GM10248 (cell line): ENCODE measurements at places on chromosomes 11 and 22.

DNA sequence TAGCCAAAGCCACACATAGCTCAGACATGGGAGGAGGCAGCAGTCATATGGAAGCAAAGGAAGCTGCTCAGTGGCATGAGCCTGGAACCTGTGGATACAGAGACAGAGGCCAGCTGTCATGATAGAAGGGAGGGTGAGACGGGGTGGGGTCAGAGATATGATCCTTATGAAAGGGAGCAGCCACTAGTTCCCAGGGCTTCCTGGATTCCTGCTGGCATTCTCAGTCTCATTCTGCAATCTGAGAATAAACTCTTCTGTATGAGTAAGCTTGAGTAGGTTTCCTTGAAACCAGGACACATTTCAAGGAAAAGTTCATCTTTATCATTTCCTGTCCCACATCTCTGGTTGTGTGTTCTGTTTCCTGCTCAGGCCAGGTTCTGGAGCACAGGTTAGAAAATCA lies 220.2 kb upstream of the SNX19 start:
- no peak for DNase-seq

DNA sequence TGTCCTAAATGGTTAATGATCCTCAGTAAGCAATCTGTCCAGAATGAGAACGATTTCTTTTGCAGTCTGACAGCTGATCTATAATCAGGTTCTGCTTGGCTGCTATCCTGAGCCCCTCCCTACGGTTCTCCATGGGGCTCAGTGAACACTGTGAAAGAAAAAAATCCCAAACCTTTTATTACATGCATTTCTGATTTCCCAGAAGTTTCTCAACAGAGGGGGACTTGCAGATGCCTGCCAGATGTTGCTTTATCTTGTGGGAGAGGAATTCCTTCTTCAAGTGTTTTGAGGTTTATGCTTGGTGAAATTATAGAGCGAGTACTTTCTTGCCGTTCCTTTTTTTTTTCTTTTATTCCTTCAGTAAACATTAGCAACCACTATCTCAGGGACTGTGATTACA lies 531.9 kb upstream of the ISX start:
- no peak for DNase-seq

- DNase-seq, result no peak
These were observed 900.7 kb downstream of the JRKL start for GRCh38 chr11:97290464-97291041.

DNA sequence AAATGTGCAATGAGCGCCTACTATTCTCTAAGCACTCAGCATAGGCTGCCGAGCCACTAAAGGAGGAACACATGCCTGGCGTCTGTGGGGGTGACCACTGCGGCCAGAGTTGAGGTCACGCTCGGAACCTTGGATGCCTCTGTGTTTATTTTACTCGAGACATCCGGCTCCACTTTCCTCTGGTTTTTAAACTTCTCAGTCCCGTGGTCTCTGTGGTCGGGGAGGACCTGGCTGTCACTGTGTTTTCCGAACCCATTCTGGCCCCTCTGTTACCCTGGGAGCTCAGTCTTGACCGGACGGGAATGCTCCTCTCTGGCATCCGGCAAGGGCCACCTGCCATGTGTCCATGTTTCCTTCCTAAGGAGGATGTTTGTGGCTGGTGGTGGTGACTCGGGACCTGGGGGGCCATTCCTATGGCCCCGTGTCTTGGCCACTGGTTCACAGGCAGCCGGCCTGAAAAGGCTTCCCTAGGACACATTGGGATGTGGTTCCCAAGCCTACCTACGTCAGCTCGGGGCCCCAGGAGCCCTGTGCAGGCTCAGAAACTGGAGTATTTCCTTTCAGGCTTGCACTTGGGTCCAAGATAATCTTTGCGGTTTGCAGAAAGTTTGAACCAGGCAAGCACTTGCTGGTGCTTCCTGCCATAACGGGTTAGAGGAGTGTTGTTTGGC lies 46.7 kb upstream of the PARVG start:
- DNase-seq, result no peak

- no peak for DNase-seq
These were observed 522.3 kb downstream of the BRD1 start for GRCh38 chr22:49305214-49305965.

GRCh38 chr11:72856551-72857345 lies 42.5 kb downstream of the ATG16L2 start:
- DNase-seq, result no peak

- no peak for DNase-seq
These were observed 154.8 kb upstream of the TBCEL start for GRCh38 chr11:120869097-120869496.

DNA sequence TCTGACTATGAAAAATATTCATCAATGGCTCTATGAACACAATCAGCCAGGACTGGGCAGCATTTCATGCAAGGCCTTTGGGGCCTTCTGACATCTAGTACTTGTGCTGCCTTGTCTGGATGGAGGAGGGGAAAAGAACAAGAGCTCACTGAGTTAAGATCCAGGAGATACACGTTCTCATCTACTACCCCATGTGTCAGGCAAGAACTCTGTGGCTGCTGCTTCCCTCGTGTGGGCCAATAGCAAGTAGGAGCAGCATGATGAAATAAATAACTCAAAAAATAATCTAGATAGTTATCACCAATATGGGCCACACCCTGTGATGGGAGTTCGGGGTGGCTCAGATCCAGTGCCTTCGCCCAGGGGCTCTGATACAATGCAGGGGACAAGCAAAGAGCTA lies 7.3 kb downstream of the KCNE3 start:
- DNase-seq, result no peak

DNA sequence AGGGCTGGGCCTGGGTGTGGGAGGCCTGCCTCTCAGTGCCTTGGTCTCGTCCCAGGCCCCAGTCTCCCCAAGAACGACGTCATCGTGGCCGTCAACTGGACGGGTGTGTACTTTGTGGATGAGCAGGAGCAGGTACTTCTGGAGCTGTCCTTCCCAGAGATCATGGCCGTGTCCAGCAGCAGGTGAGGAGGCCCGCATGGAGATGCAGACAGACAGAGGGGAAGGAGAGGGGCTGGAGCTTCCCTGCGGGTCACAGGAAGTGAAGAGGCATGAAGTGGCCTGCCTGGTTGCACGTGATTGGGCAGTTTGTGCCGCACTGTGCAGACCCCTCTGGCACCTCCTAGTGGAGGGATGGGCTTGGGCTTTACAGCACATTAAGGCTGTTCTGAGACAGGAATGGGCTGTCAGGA lies 70.4 kb downstream of the MYO7A start:
- DNase-seq, result no peak

DNA sequence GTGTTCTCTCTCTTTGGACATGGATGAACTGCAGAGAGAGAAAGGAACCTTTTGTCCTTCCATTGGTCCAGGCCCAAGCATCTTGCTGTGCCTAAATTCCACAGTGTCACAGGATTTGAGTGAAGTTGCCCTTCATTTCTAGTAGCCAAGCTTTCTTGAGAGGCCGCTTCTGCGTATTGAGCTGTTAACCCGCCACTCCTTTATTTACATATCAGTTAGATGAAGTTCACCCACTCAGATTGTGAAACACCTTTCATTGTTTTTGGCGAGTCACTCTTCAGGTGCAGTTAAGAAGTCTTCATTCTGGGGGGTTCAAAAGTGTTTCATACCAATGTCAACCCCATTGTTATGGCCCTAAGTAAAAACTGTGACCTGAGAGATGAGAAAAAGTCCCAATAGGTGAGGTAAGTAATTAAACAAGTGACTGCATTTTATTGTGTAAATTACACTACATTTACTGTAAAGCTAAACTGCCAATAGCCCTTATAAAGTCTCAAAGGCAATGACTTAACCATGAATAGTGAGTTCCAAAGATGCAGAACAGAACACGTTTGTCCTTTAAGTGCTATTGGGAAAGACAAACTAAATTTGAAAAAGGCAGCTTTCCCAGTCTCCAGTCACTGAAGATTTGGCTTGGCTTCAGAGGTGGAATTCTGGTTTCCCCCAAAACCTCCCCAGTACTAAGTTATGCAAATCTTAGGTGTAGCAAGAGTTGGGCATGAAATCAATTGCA lies 61.0 kb downstream of the APIP start:
- DNase-seq, result no peak

- DNase-seq, result peak; percentile 62
These were observed 585 bp downstream of the ARHGEF12 start for GRCh38 chr11:120336641-120337354.

GRCh38 chr22:31248965-31249958 lies 37.2 kb downstream of the LIMK2 start:
- DNase-seq, result no peak

DNA sequence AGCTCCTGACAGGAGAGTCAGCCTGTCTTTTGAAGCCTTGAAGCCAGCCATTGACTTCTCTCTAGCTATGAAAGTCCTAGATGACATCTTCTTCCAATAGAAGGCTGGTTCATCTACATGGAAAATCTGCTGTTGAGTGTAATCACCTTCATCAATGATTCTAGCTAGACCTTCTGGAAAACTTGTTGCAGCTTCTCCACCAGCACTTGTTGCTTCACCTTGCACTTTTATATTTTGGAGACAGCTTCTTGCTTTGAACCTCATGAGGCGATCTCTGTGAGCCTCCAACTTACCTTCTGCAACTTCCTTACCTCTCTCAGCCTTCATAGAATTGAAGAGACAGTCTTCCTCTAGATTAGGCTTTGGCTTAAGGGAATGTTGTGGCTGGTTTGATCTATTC lies 58.3 kb downstream of the MYO7A start:
- DNase-seq, result no peak

DNA sequence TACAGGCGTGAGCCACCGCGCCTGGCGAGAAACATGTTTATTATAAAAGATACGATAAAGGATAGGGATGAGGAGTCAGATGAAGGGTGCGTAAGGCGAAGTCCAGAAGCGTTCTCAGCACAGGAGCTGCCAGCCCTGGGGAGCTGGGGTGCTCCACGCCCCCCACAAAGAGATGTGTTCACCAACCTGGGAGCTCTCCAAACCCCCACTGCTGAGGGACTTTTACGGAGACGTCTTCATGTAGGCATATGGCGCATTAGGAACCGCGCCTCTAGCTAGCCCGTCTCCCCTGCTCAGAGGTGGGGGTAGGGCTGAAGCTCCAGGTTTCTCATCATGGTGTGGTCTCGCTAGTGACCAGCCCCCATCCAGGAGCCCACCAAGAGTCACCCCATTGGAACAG lies 8.4 kb upstream of the ZBED4 start:
- no peak for DNase-seq

- no peak for DNase-seq
These were observed 111.1 kb downstream of the MYO18B start for GRCh38 chr22:25853078-25853477.

DNA sequence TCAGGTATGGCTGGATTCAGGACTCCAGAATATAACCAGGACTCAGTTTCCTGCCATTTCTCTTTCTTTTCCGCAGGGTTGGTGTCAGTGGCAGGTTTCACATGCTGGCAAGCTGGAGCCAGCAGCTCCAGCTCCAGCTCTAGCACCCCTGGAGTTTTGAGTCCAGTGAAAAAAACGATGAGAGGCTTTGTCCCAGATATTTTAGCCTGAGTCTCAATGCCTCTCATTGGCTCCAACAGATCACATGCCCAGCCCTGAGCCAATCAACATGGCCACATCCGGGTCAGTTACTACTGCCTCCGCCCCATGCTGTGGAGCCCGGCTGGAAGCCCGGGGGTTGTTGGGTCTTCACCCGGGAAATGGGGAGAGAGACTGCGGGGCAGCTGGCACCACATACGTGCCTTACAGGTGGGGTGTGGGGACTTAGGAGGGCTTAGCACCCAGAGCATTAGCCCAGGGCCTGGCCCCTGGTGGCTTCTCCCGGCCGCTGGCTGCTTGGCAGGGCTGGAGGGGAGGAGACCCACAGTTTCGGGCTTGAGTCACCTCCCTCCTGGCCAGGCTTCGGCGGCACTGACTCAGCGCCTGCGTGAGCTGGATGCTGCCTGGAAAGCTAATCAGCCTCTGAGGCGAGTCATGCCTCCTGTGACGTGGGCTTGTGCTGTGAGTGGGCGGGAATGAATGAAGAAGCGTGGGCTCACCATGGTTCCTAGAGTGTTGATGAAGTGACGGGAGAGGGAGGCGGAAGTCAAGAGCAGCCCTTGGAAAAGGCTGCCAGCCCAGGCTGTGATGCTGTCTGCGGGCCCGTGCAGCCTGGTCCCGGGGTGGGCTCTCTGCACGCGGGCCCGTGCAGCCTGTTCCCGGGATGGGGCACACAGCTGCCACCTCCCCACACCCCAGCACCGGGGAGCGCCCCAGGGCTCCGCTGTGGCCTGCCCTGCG lies 15.3 kb upstream of the MRTFA start:
- peak; percentile 84 for DNase-seq

GRCh38 chr11:119484741-119485605 lies 62.0 kb upstream of the THY1 start:
- DNase-seq, result no peak

DNA sequence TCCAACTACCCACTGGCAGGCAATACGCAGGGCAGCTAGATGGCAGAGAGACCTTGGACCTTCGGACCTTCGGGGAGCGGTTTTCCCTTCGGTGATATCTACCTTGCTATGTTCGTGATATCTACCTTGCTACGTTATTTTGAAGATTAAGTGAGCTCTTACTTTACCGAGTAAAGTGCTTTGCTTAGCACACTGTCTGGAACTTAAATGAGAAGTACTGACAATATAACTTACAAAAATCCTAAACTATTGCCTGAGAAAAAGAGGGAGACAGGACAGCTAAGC lies 1.0 kb upstream of the PRDM10 start:
- DNase-seq, result no peak

DNA sequence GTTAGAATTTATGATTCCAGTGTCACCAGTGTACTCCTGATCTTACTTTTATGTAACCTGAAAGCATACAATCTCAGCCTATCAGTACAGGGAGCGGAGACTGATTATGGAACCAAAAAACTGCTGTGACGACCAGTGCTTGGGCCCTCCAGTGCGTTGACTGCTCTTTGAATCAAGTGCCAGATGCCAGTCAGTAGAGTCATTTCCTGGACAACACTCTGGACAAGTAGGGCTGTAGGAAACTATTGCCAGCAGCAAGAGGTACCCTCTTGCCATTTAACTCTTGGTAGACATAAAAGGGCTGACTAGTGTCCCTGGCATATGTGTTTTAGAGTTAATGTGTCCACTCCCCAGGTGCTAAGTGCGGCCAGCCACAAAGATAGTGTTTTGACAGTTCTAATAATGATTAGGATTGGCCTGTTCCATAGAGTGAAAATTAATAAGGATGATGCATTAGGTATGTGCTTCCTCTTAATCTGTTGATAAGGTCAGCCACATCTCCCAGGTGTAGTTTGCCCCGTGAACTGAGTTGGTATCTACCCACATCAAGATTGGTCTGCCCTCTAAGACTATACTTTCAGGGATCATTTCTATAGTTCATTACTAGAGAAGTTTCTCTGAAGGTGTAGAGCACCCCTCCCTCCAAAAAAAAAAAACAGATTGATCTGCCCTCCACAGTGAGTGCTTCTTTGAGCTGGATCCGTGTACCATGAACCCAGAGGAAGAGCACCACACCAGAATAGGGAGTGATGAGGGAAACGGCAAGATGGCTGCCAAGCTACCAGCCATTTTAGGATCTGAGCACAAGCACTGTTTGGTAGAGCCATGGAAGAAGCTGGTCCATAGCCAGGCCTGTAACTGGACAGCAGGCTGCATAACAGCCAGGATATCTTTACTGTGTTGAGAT lies 20.7 kb upstream of the AIFM3 start:
- no peak for DNase-seq
